GM03348 (cell line): ENCODE measurements at places on chromosomes 6 and 20.

DNA sequence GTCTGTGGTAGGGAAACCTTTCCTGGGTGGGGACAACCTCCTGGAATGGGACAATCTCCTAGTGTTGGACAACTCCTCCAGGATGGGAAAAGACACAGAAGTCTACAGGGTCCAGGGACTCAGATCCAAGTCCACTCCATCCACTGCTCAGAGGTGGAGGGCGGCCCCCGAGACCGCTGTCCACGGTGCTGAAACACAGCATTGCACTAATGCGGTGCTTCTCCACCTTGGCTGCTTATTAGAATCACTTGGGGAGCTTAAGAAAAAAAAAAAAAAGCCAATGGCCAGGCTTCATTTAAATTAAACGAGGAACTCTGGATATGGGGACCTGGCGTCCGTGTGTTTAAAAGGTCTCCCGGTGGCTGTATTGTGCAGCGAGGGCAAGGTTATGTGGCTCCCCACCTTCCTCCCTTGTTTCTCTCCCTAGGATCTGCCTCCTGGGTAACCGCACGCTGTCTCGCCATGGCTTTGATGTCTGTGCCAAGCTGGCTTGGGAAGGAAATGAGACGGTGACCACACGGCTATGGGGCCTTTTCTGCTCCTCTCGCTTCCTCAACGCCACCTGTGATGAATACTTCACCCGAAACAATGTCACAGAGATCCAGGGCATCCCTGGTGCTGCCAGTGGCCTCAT is 12.0 kb downstream of the SLC12A5 start:
- DNase-seq: peak; percentile 57

- DNase-seq: no peak
Measured at GRCh38 chr6:4574007-4574406, 202.2 kb upstream of the CDYL start.

GRCh38 chr20:37530696-37531095 is 3.0 kb upstream of the BLCAP start:
- DNase-seq: no peak

- DNase-seq: no peak
Measured at GRCh38 chr6:119768201-119768600, 418.6 kb upstream of the MAN1A1 start.

GRCh38 chr6:72417759-72418158 is 204.1 kb upstream of the KCNQ5 start:
- DNase-seq: no peak

DNA sequence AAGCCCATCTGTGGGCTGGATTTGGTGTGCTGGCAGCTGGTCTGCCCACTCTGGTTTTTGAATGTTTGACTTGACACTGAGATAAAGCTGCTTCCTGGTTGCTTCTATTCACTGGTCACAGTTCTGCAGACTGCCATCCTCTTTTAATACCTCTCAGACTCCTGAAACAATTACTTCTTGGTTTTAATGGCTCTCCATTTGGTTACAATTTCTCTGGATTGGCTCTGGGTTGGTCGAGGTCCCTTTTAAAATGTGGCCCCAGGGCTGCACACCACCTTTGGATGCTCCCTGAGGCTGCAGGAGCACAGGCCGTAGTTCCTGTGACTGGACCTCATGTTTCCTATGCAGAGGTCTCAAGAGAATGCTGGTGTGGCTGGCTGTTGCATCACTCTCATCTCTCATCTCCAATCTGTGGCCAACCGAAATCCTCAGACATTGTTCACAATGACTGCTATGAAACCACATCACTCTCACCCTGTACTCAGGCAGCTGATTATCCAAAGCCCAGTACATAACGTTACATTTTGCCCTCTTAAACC is 98.5 kb downstream of the INSM1 start:
- peak; percentile 75 for DNase-seq

DNA sequence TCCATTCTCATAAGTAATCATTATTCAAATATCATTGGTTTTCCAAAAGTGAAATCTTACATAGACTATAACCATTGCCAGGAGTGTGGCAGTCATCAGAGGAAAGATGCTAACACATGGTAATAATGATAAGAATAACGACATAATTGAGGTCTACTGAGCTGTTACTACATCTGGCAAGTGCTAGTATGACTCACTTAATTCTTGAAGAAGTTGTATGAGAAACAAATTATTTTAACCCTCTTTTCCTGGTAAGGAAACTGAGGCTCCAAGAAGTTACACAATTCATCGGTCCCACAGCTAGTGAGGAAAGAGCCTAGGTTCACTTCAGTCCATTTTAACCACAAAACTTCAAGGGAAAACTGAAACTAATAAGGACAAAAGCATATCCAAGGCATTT is 335.6 kb upstream of the BTBD3 start:
- no peak for DNase-seq

- DNase-seq: no peak
Measured at GRCh38 chr6:106527117-106527516, 102.2 kb downstream of the RTN4IP1 start.

DNA sequence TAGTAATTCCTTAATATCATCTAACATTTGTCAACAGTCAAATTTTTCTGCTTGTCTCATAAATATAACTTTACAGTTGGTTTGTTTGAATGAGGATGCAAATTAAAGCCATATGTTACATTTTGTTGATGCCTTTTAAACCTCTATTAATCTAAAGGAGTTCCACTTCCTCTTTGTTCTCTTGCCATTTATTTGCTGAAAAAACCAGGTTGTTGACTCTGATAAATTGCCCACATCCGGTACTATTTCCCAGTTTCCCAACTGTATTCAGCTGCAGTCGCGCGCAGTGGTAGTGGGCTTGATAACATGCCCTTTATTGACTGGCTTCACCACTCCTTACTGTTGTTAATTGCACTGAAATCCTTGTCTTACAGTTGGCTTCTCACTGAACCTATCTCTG is 32.8 kb upstream of the SIRPB2 start:
- no peak for DNase-seq

- no peak for DNase-seq
Measured at GRCh38 chr6:5205035-5205507, 55.7 kb downstream of the LYRM4 start.
